ENCODE measurements at places on chromosomes 4 and X. TPM values are rescaled to one million over a fixed set of nuclear protein-coding genes. Genes with fewer than 3 reads are reported as not detected.
A peak's percentile ranks its signal among the peaks of the same experiment; 100 is the strongest.

The RASL11B gene
- 10.9 TPM for total RNA-seq

The OCIAD2 gene
- total RNA-seq = 13.2 TPM

The IL15 gene
- total RNA-seq = 4.2 TPM

The PCDH7 gene
- total RNA-seq = 16.8 TPM

- DNase-seq = no peak
Observed at GRCh38 chrX:57640674-57641016, 39.4 kb downstream of the NLRP2B start.

DNA sequence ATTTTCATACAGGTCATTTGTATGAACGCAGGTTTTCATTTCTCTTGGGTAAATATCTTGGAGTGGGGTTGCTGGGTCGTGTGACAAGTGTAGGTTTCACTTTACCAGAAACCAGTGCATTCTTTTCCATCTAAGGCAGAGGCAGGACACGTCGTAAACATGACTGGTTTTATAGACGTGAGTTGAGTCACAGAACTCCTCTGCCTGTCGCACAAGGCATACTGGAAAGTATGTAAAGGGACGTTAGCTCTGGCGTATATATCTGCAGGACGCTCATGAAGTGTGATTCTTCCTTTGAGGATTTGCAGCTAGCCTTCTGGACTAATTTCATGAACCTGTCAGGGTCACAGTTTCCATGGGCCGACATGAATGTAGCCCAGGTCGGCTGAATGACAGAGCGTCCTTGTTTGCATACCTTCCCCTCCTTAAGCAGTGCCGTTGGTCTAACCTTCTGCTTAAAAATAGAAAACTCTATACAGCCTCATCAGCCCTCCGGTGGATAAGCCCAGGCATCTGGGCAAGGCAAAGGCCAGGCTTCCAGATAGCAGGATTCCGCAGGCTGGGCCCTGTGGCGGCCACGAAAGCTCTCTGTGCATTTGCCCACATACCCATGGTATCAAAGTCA, 106.0 kb downstream of the GPR143 start:
- DNase-seq = no peak

GRCh38 chr4:183504064-183504929, 561 bp upstream of the ING2 start:
- peak; percentile 96 for DNase-seq

DNA sequence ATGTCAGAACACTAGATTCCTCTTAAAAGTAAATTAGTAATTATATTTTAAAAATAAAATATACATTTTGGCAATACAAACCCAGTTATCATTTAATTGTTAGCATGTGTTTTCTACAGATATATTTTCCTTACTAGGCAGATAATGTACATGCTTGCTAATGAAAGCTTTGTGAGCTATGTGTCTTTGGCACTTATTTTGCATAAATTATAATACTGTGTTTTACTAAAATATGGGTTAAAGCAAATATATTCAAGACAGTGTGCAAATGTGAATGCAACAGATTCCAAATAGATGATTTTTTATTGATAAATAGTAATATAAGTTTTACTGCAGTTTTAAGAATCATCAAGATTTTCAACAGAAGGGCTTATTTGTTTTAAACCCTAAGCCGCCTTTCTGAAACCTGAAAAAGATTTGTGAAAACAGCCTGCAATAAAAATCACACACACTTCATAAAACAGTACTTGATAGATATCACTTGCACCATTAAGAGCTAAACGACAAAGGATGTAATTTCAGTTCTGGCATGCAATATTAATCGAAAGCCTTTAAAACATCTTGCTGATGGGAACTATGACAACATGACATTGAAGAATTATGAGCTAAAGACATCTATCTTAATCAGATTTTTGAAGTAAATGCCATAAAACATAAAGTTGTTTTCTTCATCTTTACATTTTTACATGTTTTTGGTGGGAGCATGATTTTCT, 333.3 kb downstream of the DCTD start:
- DNase-seq = no peak

GRCh38 chr4:128310266-128310697, 22.7 kb upstream of the PGRMC2 start:
- DNase-seq = no peak

Measured in right atrium auricular region (tissue), 2 donors.